ENCODE measurements at places on chromosomes 5 and 9.

DNA sequence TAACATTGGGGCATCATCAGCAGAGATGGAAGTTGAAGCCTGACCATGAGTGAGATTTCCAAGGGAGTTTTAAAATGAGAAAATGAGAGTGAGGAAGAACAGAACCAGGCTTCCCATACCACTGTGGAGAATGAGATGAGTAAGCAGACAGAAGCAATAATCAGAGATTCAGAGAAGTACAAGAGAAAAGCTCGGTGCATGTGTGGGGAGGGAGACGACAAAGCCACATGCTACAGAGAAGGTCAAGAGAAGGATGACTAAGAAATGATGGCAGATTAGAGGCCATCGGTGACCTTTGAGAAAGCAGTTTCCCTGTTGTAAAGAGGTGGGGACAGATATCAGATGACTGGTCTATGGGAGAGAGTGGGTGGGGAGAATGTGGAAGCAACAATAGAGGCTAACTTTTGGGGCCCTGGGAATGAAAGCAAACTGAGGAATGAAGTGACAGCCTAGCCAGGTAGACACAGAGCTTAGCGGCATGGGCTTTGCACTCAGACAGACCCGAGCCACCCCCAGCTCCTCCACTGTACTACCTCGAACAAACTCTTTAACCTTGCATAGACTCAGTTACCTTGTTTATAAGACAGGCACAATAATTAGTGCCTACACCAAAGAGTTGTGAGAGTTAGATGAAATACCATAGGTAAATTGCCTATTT, 207.7 kb downstream of the PIK3R1 start:
- no peak for DNase-seq

DNA sequence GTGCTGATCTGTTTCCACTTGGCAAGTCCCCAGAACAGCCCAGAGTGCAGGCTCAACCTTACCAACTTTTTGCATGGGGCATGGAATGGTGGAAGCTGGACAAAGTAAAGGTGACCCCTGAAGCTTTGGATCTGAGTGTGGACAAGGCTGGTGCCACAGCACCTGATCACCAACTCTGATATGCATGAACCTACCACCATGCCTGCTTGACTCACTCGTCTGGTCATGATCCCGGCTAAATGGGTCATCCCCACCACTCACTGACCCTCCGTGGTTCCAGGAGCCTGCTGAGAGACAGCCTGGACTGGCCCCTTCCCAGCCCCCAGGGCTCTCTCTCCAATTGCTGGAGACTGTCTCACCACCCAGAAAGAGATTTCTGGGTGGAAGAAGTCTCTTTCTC, 14.4 kb upstream of the SLC22A4 start:
- no peak for DNase-seq

DNA sequence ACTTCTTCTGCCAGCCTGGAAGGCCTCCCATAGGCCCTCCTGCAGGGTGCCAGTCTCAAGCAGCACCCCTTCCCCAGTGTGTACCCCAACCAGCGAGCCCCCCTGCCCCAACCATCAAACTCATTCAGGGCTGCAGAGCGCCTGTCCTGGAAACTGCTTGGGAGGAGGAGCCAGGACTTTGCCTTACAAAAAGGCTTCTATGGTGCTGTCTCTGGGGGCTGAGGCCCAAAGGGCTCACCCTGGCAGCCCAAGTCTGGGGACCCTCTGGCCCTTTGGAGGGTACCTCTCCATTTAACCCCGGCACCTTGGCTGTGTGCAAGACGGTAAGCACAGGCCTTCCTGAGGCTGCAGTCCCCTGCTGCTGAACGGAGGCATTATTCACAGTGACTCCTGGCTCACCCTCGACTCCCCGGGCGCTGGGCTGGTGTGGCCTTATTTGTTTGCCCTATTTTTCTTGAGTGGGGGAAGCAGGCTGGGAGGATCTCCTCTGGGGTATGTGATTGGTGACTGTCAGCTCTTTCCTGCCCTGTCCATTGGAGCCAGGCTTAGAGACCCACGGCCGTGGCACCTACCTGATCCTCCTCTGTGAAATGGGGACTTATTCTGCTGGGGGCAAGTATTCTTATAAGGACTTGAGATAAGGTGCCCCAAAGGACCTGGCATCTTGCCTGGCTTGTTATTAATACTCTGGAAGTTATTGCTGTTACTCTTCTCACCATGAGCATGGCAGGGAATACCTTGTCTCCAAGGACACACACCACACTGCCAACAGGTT, 5.8 kb downstream of the LMX1B start:
- no peak for DNase-seq

DNA sequence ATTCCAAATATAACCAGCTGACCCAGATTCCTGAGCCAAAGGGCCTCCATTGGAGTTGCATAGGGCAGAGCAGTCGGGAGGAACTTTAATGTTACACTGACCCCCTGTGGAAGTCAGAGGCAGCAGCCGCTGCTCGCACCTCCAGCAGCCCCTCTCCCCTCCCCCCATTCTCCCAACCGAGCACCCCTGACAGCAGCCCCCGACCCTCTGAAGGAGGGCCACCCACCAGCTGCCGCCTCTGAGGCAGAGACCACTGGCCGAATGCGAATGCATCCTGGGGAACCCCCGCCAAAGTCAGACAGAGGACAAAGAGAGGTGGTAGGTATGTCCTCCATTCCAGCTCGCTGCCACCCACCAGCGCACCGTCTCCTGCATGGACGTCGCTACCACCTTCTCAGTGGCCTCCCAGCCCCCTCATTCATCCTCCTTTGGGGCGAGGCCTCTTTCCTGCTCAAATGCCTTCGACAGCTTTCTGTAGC, 231.0 kb downstream of the CDK5RAP2 start:
- DNase-seq = peak; percentile 17

DNA sequence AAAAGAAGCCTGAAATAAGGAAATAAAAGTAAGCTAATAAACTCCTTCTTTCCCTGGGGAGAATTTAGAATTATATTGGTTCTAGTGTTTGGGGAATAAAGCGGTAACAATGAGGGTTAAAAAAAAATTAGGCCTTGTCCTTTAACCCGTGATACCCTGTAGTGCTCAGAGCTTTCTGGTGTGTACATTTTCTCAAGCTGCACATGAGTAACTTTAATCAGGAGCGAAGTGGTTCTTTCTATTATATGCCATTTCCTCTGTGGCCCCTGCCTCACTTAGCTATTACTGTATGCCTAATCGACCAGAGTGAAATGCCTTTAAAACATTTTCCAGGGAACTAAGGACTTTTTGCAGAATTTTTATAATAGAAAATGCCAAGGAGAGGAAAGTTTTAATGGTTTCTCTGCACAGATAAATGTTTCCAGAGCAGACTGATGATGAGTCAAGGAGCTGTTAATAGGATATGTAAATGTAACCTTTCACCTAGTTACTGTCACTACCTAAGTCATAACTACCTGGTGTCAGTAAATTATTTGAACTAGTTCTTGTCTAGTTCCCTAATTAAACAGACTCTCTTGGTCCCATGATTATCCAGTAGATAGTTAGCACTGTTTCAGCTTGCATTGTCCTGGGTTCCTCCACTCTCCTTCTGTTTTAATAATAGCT, 7.6 kb downstream of the PAM start:
- DNase-seq = no peak

- no peak for DNase-seq
Measured at GRCh38 chr5:171595801-171596231, 176.4 kb downstream of the FGF18 start.

- DNase-seq = no peak
Measured at GRCh38 chr9:128077847-128078503, 9.9 kb downstream of the SLC25A25 start.

DNA sequence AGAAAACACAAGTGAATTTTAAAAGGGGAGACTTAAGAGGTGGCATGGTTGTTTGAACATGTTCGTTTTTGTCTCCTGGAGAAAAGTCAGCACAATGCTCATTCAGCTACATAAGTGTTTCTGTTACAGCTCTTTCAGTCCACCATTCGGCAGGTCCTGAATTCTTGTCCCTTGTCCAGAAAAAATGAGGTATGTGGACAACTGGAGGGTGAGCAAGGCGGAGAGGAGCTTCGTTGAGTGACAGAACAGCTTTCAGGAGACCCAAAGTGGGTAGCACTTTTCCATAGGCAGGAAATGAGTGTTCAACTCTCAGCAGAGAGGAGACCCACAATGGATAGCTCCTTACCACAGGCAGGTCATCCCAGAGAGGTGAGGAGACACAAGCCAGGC, 4.9 kb downstream of the PDCD1LG2 start:
- DNase-seq = no peak

GRCh38 chr9:94655739-94656138, 16.4 kb upstream of the FBP1 start:
- DNase-seq = no peak
